NCI-H1694 treated with DMSO at 0.1 percent for 48 hours (cell line): ENCODE measurements at places on chromosomes 1 and 21.
A peak's percentile ranks its signal among the peaks of the same experiment; 100 is the strongest.

DNA sequence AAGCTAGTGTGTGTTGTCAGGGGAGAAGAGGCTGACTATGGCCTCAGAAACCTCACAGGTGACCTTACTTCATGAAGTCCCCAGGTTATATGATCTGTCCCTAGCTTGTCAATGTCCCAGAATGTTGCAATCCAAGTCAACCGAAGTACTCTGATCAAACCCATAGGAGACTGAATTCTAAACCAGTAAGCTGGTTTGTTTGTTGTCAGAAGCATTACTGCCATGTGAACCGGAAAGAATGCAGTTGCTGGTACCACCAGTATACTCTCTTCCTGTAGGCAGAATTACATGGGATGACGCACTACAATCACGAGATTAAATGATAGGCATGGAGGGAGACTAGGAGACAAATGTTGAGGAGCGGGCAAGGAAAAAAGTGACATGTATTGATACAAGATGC is 26.1 kb upstream of the MAN1A2 start:
- no peak for DNase-seq

- no peak for DNase-seq
These were observed 47.6 kb upstream of the ATF3 start for GRCh38 chr1:212560933-212561460.

DNA sequence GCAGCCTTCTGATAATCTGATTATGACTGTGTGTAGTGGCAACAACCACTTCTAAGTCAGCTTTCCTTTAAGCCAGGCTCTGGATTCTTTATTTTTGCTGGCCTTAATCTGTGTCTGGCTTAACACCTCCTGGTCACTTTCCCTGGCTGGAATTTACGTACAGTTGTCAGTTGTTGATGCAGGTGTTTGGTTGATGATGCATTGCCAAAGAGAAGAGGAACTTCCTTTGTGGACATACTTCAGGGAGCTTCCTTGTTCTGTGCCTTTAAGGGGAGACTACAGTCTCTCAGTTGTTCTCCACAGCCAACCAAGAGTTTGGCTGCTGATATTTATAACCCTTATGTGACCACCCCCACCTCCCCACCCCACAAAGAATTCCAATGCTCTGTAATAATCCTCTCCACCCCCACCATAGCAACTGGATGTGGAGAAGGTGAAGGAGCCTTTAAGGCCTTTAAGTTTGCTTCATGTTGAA is 96.0 kb upstream of the BMP8A start:
- DNase-seq: no peak

DNA sequence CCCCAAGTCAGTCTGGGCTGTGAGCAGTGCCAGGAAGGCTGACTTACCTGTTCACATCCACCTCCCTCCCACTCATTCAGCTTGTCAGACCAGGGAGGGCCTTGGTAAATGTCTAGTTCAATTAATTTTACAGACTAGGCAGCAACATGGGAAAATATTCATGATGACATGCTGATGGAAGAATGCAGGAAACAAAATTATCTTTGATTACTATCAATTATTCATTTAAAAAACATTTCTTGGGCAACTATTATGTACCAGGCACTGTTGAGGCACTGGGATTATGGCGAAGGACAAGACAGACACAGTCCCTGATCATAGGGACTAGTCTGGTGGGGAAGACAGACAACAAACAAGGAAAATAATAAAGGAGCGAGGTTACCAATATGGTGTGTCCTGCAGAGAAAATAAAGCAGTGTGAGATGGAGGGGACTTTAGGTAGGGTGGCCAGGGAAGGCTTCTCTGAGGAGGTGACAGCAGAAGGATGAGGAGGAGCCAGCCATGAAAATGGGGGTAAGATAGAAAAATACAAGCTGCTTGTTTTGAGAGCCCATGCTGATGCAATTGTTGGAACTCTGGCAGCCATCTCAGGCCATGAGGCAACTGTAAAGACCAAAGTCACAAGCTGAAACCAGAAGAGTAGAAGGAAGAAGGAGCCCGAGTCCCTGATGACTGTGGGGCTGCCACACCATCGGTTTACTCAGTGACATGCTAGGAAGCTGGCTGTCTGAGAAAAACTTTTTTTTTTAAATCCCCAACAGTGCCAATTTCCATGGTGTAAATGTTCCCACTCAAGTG is 14.0 kb downstream of the TRIM62 start:
- no peak for DNase-seq

DNA sequence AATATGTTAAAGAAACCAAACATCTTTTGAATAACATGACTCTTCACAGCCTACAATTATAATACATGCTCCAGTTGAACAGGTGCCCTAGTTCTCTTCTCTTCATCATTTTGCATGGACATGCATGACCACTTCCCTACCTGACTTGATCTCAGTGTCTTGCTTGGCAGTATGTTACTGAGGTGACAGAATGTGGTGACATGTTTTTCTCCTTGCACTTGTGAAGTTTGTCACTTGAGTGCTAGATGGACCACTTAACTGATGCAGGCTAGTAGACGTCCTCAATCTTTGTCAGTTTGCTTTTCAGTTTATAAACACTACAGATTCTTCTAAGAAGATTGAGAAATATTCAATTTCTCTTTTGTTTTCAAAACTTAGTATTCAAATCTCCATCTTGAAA is 10.1 kb upstream of the KRTAP13-2 start:
- DNase-seq: no peak

GRCh38 chr21:45630066-45630694 is 13.3 kb upstream of the PCBP3 start:
- DNase-seq: no peak

DNA sequence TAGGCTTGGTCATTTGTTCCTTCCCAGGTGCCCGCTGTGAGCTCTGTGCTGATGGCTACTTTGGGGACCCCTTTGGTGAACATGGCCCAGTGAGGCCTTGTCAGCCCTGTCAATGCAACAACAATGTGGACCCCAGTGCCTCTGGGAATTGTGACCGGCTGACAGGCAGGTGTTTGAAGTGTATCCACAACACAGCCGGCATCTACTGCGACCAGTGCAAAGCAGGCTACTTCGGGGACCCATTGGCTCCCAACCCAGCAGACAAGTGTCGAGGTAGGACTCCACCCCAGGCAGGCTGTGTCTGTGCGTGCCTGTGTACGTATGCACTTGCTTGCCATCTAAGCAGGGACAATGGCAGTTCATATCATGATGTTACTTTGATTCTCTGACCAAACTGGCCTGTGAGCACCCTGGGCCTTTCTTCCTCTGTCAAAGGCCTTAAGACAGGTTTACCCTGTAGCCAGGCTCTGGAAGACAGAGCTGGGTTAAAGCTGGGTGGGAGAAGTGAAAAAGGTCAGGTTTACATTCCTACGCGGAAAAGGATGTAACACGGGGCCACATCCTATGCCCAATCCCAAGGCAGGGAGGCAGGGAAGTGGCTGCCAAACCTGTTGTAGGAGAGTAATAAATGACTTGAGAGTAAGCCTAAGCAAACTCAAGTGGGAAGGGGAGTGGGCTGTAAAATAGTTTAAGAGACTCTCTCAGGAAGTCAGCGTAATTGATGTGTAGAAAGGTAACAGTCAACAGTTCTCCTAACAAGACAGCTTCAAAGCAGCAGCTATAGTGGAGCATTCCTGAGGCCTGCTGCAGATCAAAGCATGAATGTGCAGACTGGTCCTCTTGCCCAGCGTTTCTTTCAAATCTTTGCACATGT is 42.5 kb downstream of the LAMC2 start:
- no peak for DNase-seq

- no peak for DNase-seq
These were observed 82.8 kb downstream of the DTL start for GRCh38 chr1:212118167-212118871.

- DNase-seq: no peak
These were observed 10.3 kb upstream of the PROX1 start for GRCh38 chr1:213977486-213977842.

- no peak for DNase-seq
These were observed 99.6 kb downstream of the EIF4G3 start for GRCh38 chr1:21077085-21077484.

DNA sequence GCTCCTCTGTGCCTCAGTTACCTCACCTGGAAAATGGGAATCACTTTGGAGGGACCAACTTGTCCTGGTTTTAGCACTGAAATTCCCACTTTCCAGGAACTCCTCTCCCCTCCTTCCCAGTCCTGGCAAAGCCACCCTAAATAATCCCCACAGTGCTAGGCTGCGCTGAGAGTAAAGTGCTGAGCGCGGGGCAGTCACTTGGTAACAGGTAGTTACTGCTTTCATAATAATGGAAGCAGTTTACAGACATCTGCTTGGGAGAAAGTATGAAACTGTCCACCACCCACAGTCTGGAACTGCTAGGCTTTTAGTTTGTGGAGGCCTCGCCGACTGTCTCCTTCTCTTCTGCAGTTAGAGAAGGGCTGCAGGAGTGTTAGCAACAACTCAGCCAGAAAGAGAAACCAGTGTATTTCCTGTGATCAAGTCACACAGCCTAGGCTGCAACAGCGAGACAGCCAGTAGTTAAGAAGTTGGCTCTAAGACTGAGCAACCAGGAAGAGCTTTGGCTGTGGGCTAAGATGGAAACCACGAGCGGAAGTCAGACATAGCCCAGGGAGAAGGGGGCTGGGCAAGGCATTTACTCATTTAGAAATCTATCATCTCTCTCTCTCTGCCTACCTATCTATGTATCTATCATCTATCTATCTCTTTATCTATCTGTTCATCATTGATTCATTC is 30.8 kb upstream of the ABCG1 start:
- DNase-seq: no peak

DNA sequence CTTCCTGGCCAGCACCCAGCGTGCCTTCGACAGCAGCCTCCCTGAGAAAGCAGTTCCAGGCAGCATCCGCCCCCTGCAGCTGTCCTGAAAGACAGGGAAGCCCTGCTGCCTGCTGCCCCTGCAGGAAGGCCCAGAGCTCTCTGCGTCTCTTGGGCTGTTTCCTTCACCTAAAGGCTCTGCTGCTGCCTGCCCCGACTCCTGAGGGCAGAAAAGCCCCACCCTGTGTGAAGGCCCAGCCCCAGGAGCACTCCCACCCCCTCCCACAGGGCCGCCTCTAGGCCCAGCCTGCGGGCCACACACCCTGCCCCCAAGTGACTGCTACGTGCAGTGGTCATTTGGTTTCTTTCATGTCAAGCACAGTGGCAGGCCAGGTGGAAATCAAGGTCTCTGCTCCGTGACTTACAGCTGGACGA is 12.4 kb downstream of the RIPK4 start:
- no peak for DNase-seq

DNA sequence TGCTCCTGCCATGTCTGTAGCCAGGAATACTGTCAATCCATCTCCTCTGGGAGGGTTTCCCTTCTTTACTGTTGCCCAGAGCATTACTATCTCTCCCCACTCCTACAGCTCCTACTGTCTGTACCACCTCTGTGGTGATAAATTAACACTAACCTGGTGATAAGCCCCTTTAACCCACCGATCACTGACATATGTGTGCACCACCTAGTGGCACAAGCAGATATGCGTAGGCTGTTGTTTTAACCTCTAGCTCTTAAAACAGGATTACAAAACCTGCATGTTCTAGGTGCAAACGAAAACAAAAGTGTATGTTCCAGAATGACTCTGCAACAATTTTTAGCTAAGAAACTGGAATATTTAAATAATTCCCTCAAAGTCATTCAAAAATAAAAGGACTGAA is 93.9 kb upstream of the BEND5 start:
- DNase-seq: peak; percentile 38

DNA sequence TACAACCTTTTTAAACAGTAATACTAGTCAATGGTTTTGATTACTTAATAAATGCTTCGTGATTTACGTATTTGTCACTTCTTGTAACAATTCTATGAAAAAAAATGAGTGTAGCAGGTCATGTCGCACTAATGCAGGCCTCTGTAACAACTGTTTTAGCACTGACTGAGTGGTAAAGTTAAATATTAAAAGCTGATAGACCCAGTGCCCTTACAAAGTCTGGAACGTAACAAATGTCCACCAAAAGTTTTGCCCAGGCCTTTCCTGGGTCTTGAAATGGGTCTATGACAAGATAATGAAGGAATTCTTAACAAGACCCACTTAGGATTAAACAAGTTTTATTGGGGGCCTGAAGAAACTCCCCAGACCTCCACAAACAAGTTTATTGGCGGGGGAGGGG is 304.6 kb upstream of the DEPDC1 start:
- DNase-seq: no peak
